ENCODE measurements at places on chromosomes 2 and 18. TPM values are rescaled to one million over a fixed set of nuclear protein-coding genes. Genes with fewer than 3 reads are reported as not detected.

DSG4 gene
- not detected for total RNA-seq

MAB21L4 gene
- total RNA-seq: not detected

ABHD1 gene
- total RNA-seq: not detected

SLC40A1 gene
- 40.8 TPM for total RNA-seq

NCKAP5 gene
- 0.75 TPM for total RNA-seq

DLGAP1 gene
- total RNA-seq: 2.0 TPM

- no peaks in the 10 kb centered on the region for H3K27me3 ChIP-seq
- H3K4me1 ChIP-seq: no peaks in the 10 kb centered on the region
- no peak for DNase-seq
- no peaks in the 10 kb centered on the region for H3K36me3 ChIP-seq
- H3K27ac ChIP-seq: no peak overlapping the region
Observed at GRCh38 chr2:134865067-134865787, 26.8 kb downstream of the ACMSD start.

DNA sequence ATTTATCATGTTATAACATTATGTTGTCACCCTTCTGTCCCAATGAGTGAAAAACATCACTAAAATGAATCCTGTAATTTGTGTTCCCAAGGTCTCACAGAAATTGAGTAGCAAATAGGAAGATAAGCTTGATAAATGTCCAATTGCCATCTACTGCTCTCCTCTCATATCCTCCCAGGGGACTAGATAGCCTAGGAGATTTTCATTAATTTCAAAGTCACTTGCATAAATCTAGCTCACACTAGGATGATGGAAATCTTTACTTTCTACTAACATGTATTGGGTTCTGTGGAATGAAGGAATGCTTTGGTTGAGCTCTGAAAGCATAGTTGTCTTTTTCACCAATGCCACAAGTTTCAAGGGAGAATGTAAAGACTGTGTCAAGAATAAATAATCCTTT, 605.5 kb upstream of the CDH7 start:
- no peaks in the 10 kb centered on the region for H3K36me3 ChIP-seq
- no peak for DNase-seq
- no peaks in the 10 kb centered on the region for H3K4me1 ChIP-seq
- H3K27me3 ChIP-seq: no peaks in the 10 kb centered on the region

DNA sequence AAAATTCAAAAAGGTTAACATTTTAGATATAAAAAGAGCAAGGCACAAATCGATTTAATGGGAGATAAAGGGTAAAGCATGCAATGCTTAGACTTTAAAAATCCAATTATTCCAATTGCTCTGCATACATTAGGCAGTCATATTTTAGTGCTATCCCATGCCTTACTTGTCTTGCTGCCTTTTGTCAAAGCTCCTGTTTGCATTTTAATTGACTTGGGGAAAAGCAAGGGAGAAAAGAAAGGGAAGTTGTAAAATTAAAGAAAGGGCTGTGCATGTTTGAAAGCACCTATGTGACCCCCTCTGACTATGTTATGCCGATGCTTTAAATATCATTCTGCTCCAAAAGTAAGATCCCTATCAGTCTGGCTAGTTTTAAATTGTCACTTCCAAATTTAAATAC, 193.7 kb upstream of the VWC2L start:
- H3K4me3 ChIP-seq: no peak overlapping the region
- no peak overlapping the region for H3K27ac ChIP-seq
- H3K4me1 ChIP-seq: no peaks in the 10 kb centered on the region
- DNase-seq: no peak
- no peaks in the 10 kb centered on the region for H3K36me3 ChIP-seq
- no peaks in the 10 kb centered on the region for H3K27me3 ChIP-seq

GRCh38 chr2:11701206-11701605, 31.2 kb upstream of the NTSR2 start:
- no peak overlapping the region for H3K27ac ChIP-seq
- H3K27me3 ChIP-seq: no peaks in the 10 kb centered on the region
- no peak overlapping the region for H3K4me3 ChIP-seq
- H3K4me1 ChIP-seq: peaks cover 17% of the 10 kb centered on the region

DNA sequence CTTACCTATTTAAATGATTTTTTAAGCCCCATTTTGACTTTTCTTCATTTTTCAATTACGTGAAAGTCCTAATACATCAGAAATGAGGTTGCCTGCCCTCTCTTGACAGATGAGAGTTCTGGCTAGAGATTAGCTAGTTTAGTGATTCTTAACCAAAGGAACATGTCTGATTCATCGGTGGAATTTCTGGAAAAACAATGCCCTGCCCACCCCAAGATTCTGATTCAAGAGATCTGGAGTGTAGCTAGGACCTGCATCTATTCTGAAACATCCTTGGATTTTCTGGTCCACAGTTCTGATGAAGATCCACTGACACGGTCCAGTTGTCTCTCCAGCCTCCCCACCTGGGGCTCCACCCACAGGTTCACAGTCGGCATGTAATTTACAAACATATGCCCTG, 111.2 kb downstream of the KLF7 start:
- no peak for DNase-seq
- no peaks in the 10 kb centered on the region for H3K36me3 ChIP-seq
- no peak overlapping the region for H3K4me3 ChIP-seq

DNA sequence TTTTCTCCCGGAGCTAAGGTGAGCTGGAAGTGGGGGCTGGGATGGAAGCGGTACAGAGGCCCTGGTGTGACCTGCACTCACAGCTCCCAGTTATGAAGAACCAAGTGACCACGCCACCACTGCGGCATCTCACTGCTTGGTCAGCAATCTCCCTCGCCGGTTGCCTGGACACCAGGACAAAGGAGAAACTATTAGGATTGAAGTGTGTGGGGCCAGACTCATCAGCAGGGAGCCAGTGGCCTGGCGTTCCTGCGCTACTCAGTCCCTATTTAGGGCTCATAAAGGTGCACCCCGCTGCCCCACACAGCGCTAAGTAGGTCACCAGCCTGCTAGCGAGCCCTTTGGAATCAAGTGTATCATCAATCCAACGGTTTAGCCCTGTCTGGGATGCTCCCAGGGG, 82.9 kb downstream of the ZCCHC2 start:
- H3K27ac ChIP-seq: no peak overlapping the region
- H3K36me3 ChIP-seq: no peaks in the 10 kb centered on the region
- H3K4me1 ChIP-seq: no peaks in the 10 kb centered on the region
- no peaks in the 10 kb centered on the region for H3K27me3 ChIP-seq

GRCh38 chr2:10030311-10030736, 13.0 kb upstream of the KLF11 start:
- H3K36me3 ChIP-seq: no peaks in the 10 kb centered on the region
- no peak for DNase-seq
- no peak overlapping the region for H3K27ac ChIP-seq
- peaks cover 3% of the 10 kb centered on the region for H3K4me1 ChIP-seq
- no peaks in the 10 kb centered on the region for H3K27me3 ChIP-seq
- H3K4me3 ChIP-seq: no peak overlapping the region

DNA sequence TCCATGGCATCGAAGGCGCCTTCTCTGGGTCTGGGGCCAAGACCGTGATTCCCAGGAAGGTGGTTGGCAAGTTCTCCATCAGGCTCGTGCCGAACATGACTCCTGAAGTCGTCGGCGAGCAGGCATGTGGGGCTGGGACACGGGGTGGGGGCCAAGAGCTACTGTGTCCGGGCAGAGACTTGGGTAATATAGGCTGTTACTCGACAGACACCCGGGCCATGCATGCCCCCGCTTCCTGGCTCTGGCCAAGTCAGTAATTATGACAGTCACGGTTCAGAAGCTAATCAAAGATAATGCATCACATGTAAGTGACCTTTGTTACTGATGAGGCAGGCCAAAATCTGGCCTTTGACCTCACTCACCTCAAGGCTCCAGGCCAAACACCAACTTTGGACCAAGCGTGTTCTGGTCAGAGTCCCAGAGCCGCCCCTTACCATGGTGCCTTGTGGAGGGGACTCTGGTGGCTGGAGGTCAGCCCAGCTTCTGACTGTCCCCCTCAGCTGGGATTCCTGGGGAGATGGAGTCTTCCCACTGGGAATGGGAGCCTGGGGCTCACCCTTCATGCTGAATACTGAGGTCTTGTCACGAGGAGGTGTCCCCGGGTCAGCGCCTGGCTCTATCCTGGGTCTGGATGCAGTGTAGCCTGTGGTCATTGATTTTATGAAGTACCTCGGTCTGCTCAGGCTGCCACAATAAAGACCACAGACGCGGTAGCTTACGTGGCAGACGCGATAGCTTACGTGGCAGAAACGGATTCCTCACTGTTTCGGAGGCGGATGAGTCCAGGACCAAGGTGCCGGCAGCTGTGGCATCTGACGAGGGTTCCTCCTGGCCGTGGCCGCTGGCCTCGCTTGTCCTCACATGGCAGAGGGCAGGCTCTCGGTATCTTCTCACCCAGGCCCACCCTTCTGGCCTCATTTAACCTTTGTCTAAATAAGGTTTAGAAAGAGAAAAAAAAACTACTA, 17.7 kb upstream of the CNDP1 start:
- H3K27me3 ChIP-seq: no peaks in the 10 kb centered on the region
- no peak overlapping the region for H3K27ac ChIP-seq
- H3K4me3 ChIP-seq: no peak overlapping the region
- peaks cover 93% of the 10 kb centered on the region for H3K36me3 ChIP-seq
- DNase-seq: no peak

DNA sequence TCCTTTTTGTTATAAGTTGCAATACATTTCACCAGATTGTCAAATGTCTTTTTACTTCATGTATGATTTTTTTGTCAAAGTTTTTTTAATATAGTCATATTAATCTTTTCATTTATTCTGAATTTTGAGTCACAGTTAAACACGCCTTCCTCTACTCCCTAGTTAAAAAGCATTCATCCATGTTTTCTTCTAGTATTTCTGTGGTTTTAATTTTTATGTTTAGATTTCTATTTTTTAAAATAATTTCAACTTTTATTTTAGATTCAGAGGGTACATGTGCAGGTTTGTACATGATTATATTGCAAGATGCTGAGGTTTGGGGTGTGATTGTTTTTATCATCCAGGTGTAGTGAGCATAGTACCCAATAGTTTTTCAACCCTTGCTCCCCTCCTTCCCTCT, 146.7 kb upstream of the MYO3B start:
- no peak for DNase-seq
- H3K4me1 ChIP-seq: no peaks in the 10 kb centered on the region
- peaks cover 19% of the 10 kb centered on the region for H3K36me3 ChIP-seq
- no peaks in the 10 kb centered on the region for H3K27me3 ChIP-seq
- no peak overlapping the region for H3K4me3 ChIP-seq
- no peak overlapping the region for H3K27ac ChIP-seq

DNA sequence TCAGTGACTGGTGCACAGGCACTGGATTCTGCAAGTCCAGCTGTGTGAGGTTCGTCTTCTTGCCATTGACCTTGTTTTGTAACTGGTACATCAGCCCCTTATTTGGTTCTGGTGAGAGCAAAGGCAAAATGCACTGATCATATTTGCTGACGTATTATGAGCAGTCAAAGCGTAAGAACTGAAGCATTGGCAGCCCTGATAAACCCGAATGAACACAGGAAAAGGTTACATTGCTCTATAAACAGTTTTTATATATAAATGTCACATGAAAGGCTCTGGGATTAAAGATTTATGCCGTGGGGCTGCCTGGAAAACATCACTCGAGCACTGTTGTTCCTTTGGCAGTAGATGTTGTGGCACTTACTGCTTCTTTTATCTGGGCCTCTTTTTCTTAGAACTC, 167.9 kb downstream of the IRS1 start:
- H3K27ac ChIP-seq: no peak overlapping the region
- DNase-seq: no peak
- H3K36me3 ChIP-seq: no peaks in the 10 kb centered on the region
- H3K4me3 ChIP-seq: no peak overlapping the region

GRCh38 chr2:85130407-85130806, 2.8 kb upstream of the TCF7L1 start:
- H3K4me1 ChIP-seq: peaks cover 13% of the 10 kb centered on the region
- H3K27me3 ChIP-seq: no peaks in the 10 kb centered on the region
- H3K36me3 ChIP-seq: no peaks in the 10 kb centered on the region
- no peak for DNase-seq
- no peak overlapping the region for H3K4me3 ChIP-seq

- H3K4me1 ChIP-seq: no peaks in the 10 kb centered on the region
- no peak overlapping the region for H3K27ac ChIP-seq
- no peaks in the 10 kb centered on the region for H3K27me3 ChIP-seq
- H3K4me3 ChIP-seq: no peak overlapping the region
- H3K36me3 ChIP-seq: no peaks in the 10 kb centered on the region
Observed at GRCh38 chr2:136075476-136075875, 42.5 kb downstream of the CXCR4 start.

GRCh38 chr2:218448934-218449333, 30.0 kb downstream of the VIL1 start:
- DNase-seq: no peak
- H3K27me3 ChIP-seq: no peaks in the 10 kb centered on the region
- H3K4me3 ChIP-seq: no peak overlapping the region
- H3K36me3 ChIP-seq: peaks cover 29% of the 10 kb centered on the region
- H3K4me1 ChIP-seq: no peaks in the 10 kb centered on the region
- H3K27ac ChIP-seq: no peak overlapping the region

DNA sequence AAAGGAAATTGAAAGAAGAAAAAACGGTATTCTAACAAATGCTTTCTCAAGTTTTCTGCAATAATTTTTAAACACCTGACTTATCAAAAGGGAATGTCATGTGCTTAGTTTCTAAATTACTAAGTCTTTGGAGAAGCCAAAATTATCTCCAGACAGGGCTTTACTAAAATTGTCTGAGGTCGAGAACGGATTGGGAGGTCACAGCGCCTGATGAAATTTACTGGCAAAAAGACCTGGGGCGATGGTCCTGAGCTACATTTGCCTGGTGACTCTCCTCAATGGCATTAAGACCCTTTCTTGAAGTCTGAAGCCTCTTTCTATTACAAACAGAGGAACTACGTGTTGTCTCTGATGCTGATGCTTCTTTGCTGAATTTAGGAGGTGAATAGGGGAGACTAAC, 291.8 kb upstream of the SESTD1 start:
- H3K27ac ChIP-seq: no peak overlapping the region
- no peak overlapping the region for H3K4me3 ChIP-seq
- H3K27me3 ChIP-seq: no peaks in the 10 kb centered on the region
- no peak for DNase-seq
- H3K4me1 ChIP-seq: no peaks in the 10 kb centered on the region

GRCh38 chr2:6562771-6563170, 302.9 kb downstream of the CMPK2 start:
- H3K36me3 ChIP-seq: no peaks in the 10 kb centered on the region
- H3K4me3 ChIP-seq: no peak overlapping the region
- no peaks in the 10 kb centered on the region for H3K27me3 ChIP-seq

DNA sequence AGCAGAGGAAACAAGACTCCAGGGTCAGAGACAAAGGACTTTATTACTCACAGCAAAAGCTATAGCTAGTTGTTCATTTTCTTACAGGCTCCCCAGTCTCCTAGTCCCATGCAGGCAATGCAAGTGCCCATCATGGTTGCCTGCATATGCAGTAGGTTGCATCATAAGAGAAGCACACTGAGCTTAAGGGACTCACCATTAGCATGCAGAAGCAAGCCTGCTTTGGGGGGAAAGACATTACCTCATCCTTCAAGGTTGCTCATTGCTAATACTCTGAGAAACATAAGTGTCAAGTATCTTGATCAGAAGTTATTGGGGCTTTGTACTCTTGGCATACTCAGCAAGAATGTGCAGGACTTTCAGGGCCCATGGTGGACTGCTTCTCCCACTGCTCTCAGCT, 114.6 kb upstream of the CCDC68 start:
- H3K36me3 ChIP-seq: no peaks in the 10 kb centered on the region
- H3K27me3 ChIP-seq: no peaks in the 10 kb centered on the region
- H3K4me3 ChIP-seq: no peak overlapping the region
- no peaks in the 10 kb centered on the region for H3K4me1 ChIP-seq
- DNase-seq: no peak

- no peak for DNase-seq
- H3K36me3 ChIP-seq: no peaks in the 10 kb centered on the region
- H3K27ac ChIP-seq: no peak overlapping the region
- H3K27me3 ChIP-seq: no peaks in the 10 kb centered on the region
- no peak overlapping the region for H3K4me3 ChIP-seq
Observed at GRCh38 chr18:9851511-9851910, 34.3 kb upstream of the TXNDC2 start.
